Liver (tissue), 10 donors: ENCODE measurements at places on chromosomes 16 and 17. TPM values are rescaled to one million over a fixed set of nuclear protein-coding genes. Genes with fewer than 3 reads are reported as not detected.

Gene TSNAXIP1
- total RNA-seq: 0.09 TPM

DNA sequence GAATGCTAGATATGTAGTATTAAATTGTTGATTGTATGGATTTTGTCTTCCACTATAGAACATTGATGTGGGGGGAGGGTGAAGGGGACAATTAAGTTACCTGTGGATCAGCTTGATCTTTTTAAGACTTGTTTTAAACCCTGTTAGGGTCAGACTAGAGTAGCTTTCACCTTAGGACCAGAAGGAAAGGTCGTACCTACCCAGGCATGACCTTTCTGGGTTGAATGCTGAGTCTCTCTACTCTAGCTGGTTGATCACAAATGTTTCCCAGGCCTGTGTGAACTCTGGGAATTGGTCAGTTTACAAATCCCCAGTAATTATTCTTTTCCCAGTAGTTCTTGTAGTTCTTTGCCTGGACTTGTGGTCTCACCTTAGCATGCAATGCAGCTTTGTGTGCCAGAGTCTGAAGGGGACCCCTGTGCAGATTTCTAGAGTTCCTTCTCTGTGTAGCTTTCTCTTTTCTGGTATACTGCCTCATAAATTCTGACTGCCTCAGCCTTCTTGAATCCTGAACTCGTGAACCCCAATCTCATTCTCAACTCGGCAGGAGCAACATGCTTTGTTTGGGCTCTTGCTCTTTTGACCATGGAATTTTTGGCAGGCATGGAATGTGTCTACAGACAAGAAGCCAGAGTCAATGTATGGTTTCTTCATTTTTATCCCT lies 54.1 kb downstream of the VMP1 start:
- no peak for DNase-seq

- DNase-seq: no peak
These were observed 38.3 kb upstream of the AKAP1 start for GRCh38 chr17:57046749-57047148.

GRCh38 chr17:17304521-17304985 lies 1.4 kb downstream of the NT5M start:
- DNase-seq: no peak

GRCh38 chr16:55249361-55249760 lies 74.6 kb upstream of the IRX6 start:
- DNase-seq: no peak

GRCh38 chr17:76376318-76377133 lies 7.9 kb upstream of the SPHK1 start:
- DNase-seq: no peak

Gene SP2
- 2.2 TPM for total RNA-seq

Gene MTSS2
- total RNA-seq: 45.1 TPM

Gene LRRC46
- 0.28 TPM for total RNA-seq

DNA sequence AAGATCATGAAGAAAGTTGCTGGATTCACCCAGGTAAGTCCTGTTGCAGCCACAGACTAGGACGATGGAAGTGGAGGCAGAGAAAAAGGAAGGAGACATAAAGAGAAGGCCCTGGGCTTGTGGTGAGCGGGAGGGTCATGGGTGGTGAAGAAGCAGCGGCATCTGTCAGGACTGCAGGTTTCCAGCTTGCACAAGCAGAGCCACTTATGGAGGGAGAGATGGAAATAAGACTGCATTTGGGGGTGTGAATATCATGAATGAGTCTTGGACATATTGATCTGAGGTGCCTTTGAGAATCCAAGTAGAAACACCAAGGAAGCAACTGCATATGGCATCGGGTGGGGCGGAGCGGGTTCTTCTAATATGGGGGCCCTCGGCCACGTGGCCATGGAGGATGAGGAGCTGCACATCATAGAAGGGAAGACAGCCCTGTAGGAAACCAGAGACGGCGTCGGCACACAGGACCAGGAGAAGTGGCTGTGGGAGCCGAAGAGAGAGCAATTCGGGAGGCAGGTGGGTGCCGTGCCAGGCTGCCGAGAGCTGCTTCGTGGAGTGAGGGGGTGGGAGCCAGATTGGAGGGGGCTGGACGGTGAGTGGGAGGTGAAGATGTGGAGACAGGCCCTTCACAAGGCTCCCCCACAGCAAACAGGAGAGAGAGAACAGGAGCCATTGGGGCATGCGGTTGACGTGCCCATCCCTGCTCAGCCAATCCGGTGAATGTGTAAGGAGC lies 243.5 kb downstream of the GSG1L start:
- DNase-seq: no peak

Gene RAB11FIP3
- 8.8 TPM for total RNA-seq

GRCh38 chr17:34155947-34156346 lies 99.1 kb upstream of the CCL2 start:
- no peak for DNase-seq

GRCh38 chr16:54546521-54546920 lies 259.9 kb upstream of the IRX3 start:
- no peak for DNase-seq

- no peak for DNase-seq
These were observed 451.5 kb downstream of the NPIPA7 start for GRCh38 chr16:16830401-16830800.

Gene TSPOAP1
- total RNA-seq: 4.6 TPM

- DNase-seq: peak; percentile 59
These were observed 98.3 kb downstream of the PITPNC1 start for GRCh38 chr17:67475161-67475937.
